ENCODE measurements at places on chromosomes 6 and 20. TPM values are rescaled to one million over a fixed set of nuclear protein-coding genes. Genes with fewer than 3 reads are reported as not detected.

EPPIN gene
- 0.68 TPM for total RNA-seq

DNA sequence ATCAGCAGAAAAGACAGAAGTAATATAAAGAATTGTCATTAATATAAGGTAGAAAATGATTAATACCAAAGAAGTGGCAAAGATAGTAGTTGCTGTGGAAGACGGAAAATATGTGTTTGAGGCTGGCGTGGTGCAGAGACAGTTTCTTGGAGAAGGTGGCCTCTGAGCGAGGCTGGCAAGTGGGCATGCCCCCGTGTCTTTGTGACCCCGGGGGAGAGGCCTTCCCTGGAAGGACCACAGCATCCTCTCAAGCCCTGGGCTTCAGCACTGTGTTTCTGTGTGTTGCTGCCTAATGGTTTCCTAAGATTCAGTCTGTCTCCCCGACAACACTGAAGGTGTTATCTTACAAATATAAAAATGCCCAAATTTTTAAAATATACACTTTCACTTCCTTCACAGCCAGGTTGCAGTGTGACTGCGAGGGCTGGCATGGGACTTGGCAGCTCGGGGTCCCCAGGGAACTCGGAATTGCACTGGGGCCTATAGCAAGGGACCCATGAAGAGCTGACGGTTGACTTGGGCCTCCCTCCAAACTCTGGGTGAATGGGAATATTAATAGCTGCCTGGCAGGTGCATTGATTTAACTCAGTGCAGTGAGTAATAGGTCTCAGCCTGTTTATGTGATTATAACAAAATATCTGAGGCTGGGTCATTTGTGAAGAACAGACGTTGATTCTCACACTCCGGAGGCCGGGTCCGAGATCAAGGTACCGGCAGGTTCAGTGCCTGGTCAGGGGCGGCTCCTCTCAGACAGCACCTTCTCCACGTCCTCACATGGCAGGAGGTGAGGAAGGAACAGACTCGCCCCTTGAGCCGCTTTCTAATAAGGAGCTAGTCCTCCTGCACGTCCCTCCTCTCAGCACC is 47.4 kb upstream of the AFDN start:
- DNase-seq: no peak

CCR6 gene
- not detected for total RNA-seq

OPRM1 gene
- total RNA-seq: not detected

DNA sequence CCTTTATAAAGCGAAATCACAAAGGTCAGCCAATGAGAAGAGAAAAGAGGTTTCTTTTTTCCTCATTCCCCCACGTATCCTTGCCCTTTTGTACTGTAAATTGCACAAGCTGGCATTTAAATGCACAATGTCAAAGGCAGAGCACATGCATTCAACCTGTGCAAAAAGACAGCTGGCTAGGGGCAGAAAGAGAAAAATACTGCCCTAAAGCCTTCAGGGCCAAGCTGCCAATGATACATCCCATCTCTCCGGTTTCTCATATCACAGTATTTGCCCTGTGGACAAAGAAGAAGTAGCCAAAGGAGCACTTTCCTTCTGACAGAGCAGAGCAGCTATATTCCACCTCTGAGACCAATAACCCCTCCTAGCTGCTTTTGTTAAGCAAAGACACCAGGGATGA is 219.2 kb downstream of the TRDN start:
- no peak for DNase-seq

- no peak for DNase-seq
Observed at GRCh38 chr6:69308584-69308983, 488.2 kb downstream of the LMBRD1 start.

DNA sequence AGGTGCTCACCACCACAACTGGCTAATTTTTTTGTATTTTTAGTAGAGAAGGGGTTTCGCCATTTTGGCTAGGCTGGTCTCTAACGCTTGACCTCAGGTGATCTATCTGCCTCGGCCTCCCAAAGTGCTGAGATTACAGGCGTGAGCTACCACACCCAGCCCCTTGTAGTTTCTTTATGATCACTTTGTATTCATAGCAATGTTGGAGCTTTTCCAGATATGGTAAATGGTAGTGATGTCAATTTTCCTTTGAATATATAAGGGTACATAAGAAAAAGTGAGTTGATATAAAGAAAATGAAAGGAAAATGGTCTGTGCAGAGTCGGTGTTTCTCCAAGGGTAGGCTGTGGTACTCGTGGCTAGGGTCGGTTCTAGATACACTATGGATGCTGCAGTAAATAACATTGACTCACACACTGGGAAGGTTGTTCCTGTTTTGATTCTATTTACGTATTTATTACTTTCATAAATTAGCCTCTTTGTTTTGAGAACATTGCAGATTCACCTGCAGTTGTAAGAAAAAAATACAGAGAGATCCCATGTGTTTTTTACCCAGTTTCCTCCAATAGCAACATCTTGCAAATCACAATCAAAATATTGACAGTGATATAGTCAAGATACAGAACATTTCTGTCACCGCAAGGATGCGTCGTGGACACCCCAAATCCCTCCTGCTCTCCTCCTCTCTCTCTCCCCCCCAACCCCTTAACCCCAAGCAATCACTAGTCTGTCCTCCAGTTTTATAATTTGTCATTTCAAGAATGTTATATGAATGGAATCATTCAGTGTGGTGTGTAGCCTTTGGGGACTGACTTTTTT is 2.5 kb downstream of the ZNF831 start:
- no peak for DNase-seq

- no peak for DNase-seq
Observed at GRCh38 chr6:106872049-106872448, 102.5 kb downstream of the CD24 start.

BTN1A1 gene
- not detected for total RNA-seq

DNA sequence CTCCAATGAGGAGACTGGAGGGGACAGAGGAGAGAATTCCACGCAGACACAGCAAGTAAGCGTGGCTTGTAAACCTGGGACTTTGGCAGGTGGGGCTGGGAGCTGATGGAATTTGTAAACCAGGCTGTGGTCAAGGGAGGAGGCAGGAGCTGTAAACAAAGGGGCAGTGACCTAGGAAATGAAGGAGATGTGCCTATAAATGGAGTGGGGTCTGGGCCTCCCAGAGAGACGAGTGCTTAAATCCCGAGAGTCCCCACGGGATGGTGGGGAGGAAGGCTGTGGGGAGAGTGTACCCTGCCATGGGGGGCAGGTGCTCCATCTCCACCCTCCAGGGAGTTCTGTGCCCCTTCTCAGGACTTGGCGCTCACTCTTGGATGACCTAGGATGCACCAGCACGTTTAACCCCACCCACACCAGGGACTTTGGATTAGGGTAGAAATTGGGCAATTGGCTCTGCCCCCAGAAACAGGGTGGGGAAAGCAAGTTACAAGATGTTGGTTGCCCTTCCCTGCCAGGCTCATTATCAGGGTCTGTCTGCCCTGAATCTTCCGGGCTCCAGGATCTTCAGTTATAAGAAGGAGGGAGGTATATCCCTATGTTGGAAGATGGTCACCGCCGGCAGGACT is 4.0 kb upstream of the DHX16 start:
- DNase-seq: no peak

DNA sequence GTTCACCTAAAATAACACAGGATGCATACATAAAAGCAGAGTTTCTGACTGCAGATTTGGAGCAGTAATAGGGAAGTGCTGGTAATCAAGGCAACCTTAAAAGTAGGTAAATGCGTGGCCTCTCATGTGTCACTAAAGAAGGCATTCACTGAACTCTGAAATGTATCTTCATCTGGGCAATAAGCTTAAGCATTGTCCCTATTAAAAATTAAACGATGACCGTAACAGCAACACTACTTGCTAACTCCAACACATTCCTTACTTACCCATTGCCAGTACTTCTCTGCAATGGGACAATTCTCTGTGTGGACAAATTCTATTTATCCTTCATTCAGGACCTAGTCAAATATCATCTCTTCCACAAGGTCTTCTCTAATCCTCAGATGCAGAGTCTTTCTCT is 19.9 kb downstream of the ADGRF1 start:
- no peak for DNase-seq

- DNase-seq: no peak
Observed at GRCh38 chr20:48636301-48636700, 191.5 kb downstream of the PREX1 start.

Data from left cardiac atrium (tissue), 4 donors.